Right lung (tissue), 10 donors: ENCODE measurements at places on chromosomes 4 and X.

- no peak for DNase-seq
These were observed 123.6 kb downstream of the SH3RF1 start for GRCh38 chr4:169147191-169147590.

GRCh38 chr4:2893772-2894171 is 50.1 kb downstream of the ADD1 start:
- no peak for DNase-seq

DNA sequence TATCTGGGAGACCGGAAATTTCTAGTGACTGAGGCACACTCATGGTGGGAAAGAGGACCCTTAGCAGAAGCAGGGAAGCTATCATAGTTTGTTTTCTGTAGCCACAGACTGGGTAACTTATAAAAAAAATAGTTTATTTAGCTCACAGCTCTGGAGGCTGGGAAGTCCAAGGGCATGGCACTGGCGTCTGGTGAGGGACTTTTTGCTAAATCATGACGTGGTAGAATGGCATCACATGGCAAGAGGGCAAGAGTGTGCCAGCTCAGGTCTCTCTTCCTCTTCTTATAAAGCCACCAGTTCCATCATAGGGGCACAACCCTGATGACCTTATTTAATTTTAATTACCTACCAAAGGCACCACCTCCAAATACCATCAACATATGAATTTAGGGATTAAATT is 13.3 kb downstream of the APLN start:
- no peak for DNase-seq

- no peak for DNase-seq
These were observed 142.5 kb upstream of the PJA1 start for GRCh38 chrX:69307756-69308155.

DNA sequence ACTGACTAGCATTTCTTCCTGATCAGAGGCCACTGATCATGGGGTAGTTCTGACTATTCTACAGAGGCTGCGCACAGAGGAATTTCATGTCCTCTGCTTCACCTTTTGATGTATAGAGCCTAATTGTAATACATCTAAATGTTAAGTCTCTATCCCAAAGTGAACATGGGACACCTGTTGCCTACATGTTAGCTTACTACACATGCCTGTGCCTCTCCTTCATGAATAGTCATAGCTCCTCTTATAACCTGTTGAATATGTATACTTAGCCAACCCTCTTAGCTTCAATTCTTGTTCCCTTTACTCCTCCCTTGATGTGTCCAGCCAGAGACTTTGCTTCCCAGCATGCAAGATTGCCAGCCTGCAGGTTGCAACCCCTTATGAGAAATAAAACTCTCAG is 9.6 kb upstream of the THOC2 start:
- no peak for DNase-seq

DNA sequence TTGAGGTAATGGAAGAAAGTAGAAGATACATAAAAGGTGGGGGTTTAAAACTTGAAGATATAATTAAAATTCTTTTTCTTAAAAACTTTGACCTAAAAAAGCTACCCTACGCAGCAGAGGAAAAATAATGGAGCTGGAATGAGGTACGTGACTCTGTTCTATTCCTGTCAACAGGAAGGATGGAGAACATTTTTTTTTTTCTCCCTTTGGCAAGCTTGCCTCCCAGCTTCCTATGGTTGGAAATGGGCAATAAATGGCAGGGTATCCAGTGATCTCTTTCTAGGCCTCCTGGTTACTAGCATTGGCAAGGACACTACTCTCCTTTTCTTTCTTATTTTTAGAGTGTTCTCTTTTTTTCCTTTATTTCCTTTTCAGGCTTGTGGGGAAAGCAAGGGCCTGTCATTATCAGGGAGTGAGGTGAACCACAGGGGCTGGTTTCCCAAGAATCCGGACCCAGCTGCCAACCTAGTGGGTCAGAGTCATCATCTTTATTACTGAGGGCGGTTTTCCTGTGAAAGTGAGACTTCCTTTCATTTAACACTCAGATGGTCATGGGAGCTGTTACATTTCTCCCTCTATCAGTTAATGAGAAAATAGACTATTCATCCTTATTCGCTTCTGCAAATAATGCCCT is 224.6 kb downstream of the SPRY1 start:
- DNase-seq: no peak

DNA sequence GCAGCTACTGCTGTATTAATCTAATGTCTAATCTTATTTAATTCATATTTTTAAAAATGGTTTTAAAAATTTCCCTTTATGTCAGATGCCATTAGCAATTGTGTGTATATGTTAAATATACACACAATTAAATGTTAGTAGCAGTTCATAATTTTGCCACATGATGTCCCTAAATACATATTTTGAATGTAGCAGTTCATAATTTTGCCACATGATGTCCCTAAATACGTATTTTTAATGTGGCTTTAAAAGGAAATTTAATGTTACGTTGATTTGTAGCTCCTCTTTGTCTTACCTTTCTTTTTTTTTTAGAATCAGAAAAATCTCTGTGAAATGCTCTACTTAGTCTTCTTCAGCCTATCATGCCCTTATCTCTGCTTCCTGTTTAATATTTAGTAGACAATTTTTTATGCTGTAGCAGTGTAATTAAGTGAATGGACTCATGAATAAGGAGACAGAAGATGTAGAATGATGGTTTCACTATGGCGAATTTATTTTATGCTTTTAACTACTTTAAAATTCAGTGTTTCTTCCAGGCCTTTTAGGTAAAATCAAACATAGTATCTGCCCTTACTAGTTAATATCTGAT is 26.1 kb downstream of the RBM46 start:
- peak; percentile 15 for DNase-seq
